Uterus (tissue), 4 donors: ENCODE measurements at places on chromosomes 1 and 21. TPM values are rescaled to one million over a fixed set of nuclear protein-coding genes. Genes with fewer than 3 reads are reported as not detected.

BATF3 gene
- total RNA-seq: 3.0 TPM

DNA sequence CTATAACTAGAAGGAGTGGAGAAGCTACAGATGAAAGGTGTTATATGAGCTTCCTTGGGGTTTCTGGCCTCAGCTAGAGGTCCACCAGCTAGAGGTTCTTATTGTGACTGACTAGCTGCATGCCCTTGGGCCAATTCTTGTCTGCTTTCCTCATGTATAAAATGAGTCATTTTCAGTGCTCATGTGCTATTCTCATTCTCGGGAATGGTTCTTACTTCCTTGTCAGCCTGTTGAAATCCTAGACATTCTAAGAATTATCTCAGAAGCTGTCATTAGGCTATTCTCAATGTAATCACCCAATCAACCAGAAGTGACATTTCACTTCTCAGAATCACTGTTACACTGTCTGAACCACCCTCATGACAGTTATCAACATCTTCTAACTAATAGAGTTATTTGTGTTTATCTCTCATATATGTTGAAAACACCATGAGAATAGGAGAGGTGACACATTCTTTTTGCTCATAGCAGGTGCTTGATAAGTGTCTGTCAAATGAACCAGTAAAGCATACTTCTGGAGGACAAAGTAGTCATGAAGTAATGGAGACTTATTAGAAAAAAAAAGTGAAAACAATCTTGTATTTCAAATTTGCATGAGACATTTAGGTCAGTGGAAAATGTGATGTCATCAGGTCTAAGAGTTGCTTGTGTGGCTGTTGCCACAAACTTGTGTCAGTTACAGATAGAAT is 122.8 kb upstream of the IVNS1ABP start:
- DNase-seq: no peak

- DNase-seq: no peak
These were observed 48.9 kb downstream of the ATP6V1G3 start for GRCh38 chr1:198491596-198491995.

GRCh38 chr1:10755970-10756521 is 40.4 kb downstream of the CASZ1 start:
- DNase-seq: peak; percentile 69

GRCh38 chr1:170547255-170547654 is 15.3 kb downstream of the GORAB start:
- DNase-seq: no peak

DNA sequence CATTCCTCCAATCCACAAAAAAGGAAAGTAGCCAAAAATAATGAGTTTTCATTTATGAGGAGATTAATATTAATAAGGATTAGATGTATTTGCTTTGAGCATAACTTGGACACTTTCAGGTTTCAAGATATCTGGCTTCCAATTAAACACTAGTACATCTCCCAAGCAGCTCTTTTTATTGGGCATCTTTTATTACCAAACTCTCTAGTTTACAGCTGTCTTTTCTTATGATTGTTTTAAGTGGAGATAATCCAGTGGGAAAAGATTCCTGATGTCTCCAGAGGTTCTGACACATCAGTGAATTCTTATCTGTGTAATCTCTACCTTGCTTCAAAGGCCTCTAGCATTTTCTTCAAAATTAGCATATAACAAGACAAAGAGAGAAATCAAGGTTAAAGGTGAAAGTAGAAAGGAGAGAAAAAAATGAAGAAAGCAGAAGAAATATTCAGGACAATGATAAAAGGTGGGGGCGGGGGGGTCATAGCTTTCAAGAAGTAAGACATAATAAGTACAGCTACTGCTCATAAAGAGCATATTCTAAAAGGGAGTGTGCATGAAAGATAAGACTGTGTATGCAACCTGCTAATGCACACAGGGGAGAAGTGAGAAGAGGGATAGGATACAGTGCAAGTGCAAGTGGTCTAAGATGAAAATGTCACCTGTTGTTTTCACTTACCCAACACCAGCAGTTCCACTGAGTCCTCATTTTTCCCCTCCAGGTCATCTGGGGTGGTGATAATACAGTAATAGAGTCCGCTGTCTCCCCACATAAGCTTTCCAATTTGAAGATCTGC is 19.1 kb downstream of the ILDR2 start:
- DNase-seq: no peak

GRCh38 chr1:230569201-230569600 is 73.1 kb upstream of the COG2 start:
- DNase-seq: no peak

TCEANC2 gene
- total RNA-seq: 3.8 TPM

PTPRU gene
- 28.2 TPM for total RNA-seq

GRCh38 chr1:8461351-8462110 is 143.6 kb downstream of the SLC45A1 start:
- no peak for DNase-seq

DNA sequence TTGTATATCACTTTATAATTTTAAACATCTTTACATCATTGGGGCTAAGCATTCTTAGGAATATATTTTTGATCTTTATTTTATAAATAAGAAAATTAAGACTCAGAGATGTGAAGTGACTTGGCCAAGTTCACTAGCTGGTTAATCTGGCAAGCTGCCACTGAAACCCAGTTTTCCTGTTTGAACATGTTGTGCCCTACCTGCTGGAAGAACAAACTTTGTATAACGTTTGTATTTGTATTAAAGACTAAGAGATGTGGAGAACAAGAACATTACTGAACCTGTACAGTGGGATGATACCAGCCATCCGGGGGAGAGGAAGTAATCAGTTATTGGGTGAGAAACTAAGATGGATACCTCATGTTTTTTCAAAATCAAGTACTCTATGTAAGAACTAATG is 77.2 kb upstream of the SIPA1L2 start:
- no peak for DNase-seq

DNA sequence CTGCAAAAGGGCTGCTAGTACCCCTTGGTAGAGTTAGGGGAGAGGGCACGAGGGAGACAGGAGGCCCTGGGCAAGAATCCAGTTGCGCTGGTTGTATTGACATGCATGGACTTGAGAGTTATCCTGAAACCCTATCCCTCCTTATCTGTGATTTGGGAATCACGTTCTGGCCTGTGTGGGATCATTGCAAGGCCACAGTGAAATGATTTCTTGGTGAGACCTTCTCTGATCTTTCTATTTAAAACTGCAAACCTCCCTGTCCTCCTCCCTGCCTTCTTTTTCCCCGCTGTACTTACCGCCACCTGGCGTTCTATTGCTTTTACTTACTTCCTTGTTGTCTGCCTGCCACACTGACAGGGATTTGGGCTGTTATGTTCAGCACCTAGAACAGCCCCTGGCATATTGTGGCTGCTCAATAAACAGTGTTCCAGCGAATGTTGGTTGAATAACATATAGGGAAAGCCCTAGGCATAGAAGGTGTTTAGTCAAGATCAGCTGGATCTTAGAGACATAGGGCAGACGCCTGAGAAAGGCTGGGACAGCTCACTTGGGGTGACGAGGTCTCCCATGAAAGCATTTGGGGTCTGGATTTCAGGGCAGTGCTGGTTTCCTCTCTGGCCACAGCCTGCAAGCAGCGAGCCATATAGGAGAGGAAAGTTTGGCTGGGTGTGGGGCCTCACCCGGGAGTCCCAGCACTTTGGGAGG is 25.6 kb downstream of the ALPL start:
- no peak for DNase-seq

DNA sequence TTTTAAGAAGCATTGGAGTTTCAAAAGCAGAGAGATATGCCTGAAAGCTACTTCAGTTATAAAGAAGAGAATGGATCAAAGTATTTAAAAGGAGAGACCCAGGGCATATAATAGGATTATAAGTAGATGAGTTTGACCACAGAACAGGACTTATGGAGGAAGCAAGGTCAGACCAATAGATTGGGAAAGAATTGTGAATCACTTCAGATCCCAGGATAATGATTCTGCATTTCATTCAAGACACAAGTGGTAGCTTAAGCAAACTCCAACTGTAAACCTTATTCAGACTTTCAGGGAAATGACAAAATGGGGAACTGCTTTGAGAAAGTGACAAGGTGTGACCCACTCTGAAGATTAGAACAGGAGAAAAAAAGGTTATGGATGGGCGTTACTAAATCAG is 18.9 kb upstream of the OR10J5 start:
- DNase-seq: no peak

PDC gene
- total RNA-seq: not detected

- no peak for DNase-seq
These were observed 2.3 kb downstream of the ETS2 start for GRCh38 chr21:38807986-38808385.

DNA sequence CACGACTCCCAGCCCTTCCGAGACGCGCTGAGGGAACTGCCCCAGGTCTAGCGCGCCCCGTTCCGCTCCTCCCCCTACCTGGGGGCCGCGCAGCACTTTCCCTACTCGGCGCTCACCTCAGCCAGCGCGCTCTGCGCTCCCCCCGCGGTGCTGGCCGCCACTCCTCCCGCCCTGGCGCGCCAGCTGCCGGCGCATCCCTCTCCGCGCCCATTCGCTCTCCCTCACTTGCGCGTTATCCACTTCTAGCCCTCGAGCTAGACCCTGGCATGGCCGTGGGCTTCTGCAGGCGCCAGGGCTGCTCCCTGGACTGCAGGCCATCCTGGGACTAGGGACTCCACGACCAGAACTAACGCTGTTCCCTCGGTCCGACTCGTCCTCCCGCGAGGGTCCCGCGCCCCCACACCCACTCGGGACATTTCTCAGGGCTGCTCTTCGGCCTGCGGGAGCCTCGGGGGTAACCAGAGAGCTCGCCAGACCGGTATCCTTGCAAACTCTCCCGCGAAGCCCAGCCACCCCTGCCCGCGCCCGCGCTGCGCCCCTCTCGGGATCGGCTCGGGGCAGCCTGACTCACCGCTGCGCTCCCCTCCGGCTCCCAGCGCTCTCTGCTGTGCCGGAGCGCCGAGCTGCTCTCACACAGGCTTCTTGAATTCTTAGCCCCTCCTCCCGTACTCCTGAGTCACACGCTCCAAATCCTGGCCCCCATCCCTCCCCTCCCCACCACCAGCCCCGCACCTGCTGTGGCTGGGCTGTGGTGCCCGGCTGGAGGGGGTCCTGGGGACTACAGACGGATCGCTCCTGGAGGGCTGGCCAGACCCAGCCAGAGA is at the start of gene NGF:
Gene NGF, minus strand, starts transcription at position 617 of the 824 bp plus-strand sequence. CDS start 51,454 bp downstream, outside the sequence.
- DNase-seq: peak; percentile 80

- no peak for DNase-seq
These were observed 1.3 kb downstream of the PRDM2 start for GRCh38 chr1:13701271-13701640.

GRCh38 chr1:9481048-9481447 is 58.2 kb upstream of the SLC25A33 start:
- DNase-seq: no peak

GRCh38 chr1:10430216-10431069 is at the start of gene CENPS:
Gene CENPS (plus strand): TSS chr1:10430433. CDS start chr1:10430518, 85 bp downstream.
- peak; percentile 94 for DNase-seq

DNA sequence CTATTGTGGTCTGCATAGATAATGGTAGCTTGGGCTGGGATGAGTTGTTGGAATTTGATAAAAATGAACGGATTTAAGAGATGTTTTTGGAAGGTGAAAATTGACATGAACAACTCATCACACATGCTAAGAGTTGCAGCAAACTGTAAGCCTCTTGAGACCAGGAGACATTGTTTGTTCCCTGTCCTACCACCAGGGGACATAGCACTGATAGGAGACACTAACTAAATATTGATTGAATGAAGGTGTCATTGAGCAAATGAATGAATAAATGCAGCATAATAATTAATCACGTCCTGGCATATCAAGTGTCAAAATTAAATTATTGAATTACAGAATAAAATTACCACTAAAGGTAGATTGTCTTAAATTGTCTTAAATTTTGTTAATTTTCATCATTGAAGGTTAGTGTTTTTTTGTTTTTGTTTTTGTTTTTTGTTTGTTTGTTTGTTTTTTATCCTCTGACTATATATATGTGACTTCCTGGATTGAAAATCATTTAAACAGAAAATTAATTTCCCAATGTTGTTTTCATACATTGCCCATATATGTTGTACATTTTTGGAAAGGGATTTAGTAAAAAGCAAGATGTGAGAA is 285.3 kb upstream of the C1orf105 start:
- DNase-seq: no peak

CD2 gene
- not detected for total RNA-seq

DNA sequence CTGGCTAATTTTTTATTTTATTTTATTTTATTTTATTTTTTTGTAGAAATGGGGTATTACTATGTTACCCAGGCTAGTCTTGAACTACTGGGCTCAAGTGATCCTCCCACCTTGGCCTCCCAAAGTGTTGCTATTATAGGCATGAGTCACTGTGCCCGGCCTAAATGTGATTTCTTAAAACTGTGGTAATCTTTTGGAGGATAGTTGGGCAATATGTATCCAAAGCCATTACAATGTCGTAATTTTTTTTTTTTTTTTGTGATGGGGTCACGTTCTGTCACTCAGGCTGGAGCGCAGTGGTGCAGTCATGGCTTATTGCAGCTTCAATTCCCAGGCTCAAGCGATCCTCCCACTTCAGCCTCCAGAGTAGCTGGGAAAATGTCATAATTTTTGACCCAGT is 14.2 kb downstream of the ETV3L start:
- DNase-seq: no peak

DNA sequence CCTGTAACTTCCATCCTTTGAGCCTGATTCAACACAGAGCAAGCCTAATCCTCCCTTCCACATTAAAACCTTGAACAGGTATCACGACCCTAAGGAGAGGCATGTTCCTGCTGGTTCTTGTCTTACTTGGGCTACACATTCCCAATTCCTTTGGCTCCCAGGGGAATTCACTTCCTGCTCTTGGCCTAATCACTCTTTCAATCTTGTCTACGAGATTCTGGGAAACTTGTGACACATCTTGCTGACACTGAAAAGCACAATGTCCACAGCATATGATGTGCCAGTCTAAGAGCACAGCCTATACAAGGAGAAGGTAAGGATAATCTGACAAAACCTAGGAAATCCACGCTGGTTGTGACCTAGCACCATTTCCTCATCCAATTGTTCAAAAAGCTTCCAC is 163.9 kb downstream of the GABPA start:
- no peak for DNase-seq

PTPN7 gene
- total RNA-seq: 8.5 TPM

DNA sequence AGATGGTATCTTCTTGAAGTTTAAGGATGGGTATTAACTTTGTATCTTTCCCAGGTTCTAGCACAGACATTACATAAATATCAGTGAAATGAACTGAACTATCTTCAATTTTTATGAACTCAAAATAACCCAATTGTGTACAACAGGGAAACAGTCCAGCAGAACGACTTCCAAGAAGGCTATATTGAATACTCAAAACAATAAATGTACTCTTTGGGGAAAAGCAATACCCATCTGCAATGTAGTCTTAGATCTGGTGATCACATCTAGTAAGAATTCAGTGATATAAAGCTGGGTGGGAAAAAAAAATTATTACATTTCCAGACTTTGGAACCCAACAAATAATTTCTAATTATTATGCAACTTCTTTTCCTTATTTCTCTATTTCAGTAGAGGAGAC is 33.1 kb upstream of the GORAB start:
- DNase-seq: no peak

- DNase-seq: no peak
These were observed 152.9 kb downstream of the FCRL5 start for GRCh38 chr1:157399343-157399983.

DNA sequence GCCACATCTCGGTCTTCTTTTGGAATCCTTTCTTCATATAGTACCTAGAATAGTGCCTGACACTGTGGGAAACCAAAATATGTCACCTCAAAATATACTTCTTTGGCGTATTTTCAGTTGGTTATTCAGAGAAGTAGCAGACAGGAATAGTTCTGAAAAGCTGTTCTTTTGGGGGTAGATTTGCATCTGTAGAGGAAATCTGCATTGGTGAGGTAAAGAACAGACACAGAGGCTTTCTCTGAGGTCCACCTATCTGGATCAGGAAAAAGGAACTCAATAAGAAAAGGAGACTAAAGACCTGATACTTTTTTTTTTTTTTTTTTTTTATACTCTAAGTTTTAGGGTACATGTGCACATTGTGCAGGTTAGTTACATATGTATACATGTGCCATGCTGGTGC is 23.2 kb downstream of the LEPR start:
- DNase-seq: no peak
